ENCODE measurements at places on chromosomes 7 and 10. TPM values are rescaled to one million over a fixed set of nuclear protein-coding genes. Genes with fewer than 3 reads are reported as not detected.

Gene SFXN4
- total RNA-seq, result 8.5 TPM

Gene LAMB4
- total RNA-seq, result 0.30 TPM

Gene DNAJC12
- total RNA-seq, result 4.8 TPM

Gene RASA4B
- total RNA-seq, result 7.7 TPM

Gene COBL
- total RNA-seq, result not detected

Gene PCDH15
- not detected for total RNA-seq

Gene COL13A1
- 38.9 TPM for total RNA-seq

Measured in smooth muscle cell of the pulmonary artery (primary cell).